Foreskin keratinocyte (primary cell): ENCODE measurements at places on chromosomes 1 and 21.

- peak; percentile 59 for DNase-seq
Observed at GRCh38 chr1:58780836-58781452, 2.9 kb downstream of the JUN start.

DNA sequence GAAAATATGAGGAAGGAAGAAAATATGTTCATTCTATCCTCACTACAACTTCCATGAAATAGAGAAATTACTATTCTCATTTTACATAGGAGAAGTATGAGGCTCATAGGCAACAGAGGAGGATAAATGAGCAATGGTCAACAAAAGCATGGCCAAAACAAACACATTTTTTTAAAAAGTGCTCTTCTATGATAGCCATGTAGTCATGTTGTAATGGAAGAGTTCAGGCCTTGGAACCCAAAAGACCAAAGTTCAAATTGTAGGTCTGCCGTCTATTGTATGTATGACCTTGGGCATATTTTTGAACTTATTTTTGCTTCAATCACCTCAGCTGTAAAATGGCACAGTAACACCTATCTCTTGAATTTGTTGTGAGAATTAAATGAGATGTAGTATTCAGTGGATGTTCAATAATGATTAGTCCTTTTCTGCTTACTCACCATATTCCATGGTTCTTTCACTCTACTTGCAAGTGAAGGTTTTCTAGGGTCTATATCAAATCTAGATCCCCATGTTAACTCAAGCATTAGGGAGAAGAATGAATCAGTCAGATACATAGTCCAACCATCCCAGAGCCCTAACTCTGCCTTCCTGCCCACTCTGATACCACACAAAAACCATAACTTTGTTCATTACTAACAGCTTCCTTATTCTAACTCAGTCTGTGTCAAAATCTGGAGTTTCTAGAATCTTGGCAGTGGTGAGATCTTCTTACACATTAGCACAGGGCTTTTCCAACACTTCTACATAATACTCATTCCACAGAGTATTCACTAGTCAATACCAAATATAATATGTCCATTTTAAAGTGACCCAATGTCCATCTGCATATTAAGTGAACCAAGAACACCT, 353.2 kb downstream of the PLPP3 start:
- DNase-seq: no peak

- no peak for DNase-seq
Observed at GRCh38 chr1:204580862-204581261, 64.7 kb downstream of the MDM4 start.

DNA sequence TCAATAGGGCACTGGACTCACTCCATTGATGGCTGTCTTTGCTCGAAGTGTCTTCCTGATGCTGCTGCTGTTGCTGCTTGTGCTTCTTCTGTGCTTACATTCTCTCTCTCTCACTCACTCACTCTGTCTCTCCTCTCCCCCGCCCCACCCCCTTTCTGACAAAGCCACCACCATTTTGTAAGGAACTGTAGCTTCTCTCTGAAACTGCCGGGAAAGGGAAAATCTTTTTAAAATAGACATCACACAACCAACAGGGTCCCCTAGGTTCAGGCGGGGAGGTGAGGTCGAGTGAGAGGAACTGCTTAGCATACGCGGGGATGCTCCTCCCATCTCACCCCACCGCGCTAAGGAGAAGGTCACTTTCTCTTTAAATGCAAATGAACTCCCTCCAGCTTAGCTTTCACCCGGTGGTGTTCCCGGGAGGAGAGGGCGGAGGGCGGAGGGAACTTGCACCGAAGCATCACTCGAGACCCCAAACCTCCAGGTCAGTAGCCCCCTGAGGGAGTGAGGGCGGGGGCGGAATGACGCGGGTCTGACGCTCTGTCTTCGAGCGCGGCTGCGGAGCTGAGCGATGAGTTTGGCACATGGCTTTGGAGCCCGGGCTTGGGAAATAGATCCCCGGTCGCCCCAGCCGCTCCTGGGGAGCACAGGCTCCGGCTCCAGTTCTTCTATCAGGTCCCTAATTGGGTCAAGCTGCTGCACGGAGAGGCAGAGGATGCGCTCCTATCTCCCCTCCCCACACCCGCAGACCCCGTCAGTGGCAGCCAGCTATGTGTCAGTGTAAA, at the start of gene CCDC28B:
TSS of gene CCDC28B (plus strand) at position 370 of the 785 bp plus-strand sequence. CDS start 1,341 bp downstream, outside the sequence.
- DNase-seq: peak; percentile 54

DNA sequence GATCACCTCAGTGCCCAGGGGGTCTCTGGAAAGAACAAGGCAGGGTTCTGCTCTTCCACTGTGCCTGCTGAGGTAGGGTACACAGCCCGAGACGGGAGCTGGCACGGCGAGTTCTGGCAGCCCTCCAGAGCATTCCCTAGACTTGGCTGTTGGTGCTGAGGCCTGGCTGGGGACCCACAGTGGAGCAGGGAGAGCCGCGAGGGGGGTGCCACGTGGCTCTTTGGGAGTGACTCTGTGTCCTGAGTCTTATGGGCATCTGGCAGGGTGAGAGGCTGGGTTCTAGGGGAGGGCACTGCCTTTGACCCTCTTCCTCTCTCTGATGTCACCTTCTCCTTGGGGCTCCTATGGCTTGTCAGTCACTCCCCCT, 336.4 kb downstream of the CAMTA1 start:
- no peak for DNase-seq

DNA sequence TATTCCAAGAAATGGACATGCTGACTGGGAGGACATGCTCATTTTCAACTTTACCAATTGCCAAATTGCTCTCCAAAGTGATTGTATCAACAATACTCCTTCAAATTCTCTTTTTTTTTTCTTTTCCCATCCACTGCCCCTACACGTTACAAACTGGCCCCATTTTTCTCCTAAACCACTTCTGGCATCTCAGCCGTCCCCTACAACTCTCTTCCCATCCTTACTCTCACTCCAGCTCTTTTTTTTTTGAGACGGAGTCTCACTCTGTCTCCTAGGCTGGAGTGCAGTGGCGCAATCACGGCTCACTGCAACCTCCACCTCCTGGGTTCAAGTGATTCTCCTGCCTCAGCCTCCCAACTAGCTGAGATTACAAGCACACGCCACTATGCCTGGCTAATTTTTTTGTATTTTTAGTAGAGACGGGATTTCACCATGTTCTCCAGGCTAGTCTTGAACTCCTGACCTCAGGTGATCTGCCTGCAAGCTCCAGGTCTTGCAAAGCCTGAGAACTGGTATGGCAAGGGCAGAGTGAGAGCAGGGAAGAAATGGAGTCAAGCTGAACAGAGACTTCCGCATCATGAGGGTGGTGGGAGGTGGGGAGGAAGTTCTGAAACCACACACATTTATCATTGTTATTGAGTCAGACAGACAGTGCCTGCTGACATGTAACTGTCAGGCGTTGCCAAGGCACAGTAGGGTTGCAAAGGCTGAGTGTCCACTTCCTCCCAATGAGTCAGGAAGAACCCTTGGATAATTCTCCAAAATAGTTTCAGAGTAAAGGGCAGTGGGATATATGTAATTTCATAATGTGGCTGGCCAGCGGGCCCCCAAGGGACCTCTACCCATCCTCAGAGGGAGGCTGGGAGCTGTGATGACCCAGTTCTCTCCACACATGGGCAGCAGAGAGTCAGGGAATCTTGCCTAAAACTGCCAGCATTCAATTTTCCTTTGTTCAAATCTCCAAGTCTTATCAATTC, 17.4 kb downstream of the CELA3A start:
- peak; percentile 87 for DNase-seq

GRCh38 chr1:86823386-86823785, 90.5 kb downstream of the SELENOF start:
- no peak for DNase-seq

GRCh38 chr1:56469640-56470371, 109.6 kb downstream of the PLPP3 start:
- peak; percentile 37 for DNase-seq

DNA sequence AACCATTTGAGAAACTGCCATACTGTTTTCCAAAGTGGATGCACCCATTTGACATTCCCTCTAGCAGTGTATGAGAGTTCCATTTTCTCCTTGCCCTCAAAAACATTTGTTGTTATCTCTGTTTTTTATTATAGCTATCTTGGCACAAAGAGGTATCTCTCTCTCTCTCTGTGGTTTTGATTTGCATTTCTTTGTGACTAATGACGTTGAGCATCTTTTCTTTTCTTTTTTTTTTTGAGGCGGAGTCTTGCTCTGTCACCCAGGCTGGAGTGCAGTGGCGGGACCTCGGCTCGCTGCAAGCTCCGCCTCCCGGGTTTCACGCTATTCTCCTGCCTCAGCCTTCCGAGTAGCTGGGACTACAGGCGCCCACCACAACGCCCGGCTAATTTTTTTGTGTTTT, 17.4 kb upstream of the ZMYM6 start:
- no peak for DNase-seq

GRCh38 chr1:5949085-5949760, 43.0 kb downstream of the NPHP4 start:
- no peak for DNase-seq

- no peak for DNase-seq
Observed at GRCh38 chr21:45253180-45253579, 34.5 kb downstream of the POFUT2 start.

- DNase-seq: no peak
Observed at GRCh38 chr1:21072721-21073120, 104.0 kb downstream of the EIF4G3 start.

DNA sequence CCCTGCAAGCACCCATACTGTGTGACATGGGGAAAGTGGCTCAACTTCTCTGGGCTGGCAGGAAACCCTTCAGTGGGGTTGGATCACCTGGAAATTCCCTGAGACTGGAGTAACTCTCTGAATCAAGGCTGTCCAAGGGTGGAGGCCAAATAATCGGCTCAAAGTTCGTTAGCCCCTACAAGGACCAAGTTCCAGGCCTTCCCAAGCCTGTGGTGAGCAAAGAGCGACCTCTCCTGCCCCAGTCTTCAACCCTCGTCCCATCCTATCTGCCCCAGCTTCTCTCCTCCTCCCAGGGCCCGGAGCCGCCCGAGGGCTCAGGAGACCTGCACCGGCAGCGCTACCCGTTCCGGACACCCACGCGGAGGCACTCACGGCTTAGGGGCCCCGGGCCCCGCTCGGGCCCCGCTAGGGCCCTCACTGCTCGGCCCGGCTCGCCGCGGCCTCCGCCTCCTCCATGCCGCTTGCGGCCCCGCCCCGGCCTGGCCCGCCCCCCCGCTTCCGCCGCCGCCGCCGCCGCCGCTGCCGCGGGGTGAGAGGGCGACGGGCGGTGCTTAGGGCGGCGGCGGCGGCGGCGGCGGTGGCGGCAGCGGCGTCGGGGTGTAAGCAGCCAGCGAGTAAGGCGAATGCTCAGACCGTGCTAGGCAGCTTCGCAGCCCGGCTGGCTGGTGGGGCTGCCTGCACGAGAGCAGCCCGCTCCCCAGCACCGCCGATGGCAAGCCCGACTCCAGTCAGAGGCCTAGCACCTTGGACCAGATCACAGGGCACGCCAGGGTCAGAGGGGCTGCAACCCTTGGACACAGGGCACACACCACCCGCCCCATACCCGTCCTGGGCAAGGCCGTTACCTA, at the start of gene POMGNT1:
TSS of gene POMGNT1 (minus strand) at position 471 of the 848 bp plus-strand sequence. CDS start 613 bp downstream, outside the sequence.
- DNase-seq: no peak

DNA sequence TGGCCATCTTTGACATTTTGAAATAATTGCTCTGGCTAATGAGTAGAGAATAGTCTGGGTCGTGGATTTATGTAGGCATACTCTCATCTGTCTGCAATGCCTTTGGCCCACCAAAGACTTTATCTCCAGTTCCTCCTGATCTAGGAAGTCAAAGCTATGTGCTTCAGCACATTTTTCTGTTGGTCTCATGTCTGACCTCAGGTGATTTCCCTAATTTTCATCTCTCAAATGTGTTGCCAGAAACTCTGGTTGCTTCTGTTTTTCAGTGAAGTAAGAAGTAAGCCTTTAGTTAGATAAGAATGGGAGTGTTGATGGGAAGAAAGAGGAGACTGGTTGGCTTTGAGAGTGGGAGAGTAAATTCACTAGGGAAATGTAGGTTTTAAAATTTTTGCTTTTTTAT, 66.4 kb downstream of the GPR88 start:
- DNase-seq: no peak

GRCh38 chr21:33578214-33578613, 10.3 kb downstream of the DONSON start:
- no peak for DNase-seq

GRCh38 chr1:219189021-219189824, 15.5 kb downstream of the LYPLAL1 start:
- DNase-seq: no peak

DNA sequence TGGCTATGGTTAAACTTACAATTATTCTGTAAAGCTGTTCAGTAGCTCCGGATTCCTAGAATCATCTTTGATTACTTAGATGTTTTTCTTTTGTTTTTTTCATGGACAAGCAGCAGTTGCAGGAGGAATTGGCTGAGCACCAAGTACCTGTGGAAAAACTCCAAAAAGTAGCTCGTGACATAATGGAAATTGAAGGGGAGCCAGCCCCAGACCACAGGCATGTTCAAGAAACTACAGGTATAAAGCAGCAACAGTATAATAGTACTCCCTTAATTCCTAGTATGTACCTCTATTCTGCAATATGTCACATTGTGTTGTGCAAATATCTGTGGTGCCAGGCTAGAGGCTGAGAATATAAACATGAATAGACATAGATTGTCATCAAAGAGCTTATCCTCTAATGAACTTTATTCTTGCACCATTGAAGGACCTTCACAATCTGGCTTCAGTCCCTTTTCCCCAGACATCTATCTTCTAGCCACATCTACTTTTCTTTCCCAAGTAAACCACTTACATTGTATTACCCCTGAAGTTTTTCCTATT, 132.3 kb upstream of the BMP8A start:
- no peak for DNase-seq

GRCh38 chr1:199269241-199269640, 630.4 kb downstream of the PTPRC start:
- DNase-seq: no peak

GRCh38 chr1:26391450-26391849, 18.9 kb upstream of the ZNF683 start:
- no peak for DNase-seq

DNA sequence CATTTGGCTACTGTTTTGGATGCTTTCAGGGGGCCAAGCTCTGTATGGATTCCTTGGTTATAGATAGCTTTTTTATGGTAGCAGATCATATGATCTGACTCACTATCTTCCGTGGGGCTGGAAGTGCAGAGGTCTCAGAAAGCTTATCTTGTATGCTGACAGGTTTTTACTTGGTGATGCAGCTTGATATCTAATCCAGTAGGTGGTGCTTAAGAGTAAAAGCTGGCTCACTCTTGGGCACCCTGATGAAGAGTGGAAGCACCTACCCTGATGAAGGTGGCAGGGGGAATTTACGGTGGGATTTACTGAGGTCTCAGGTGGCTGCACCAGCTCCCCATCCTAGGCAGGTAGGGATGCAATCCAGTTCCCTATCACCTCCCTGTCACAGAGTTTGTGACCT, 151.2 kb downstream of the PTBP2 start:
- DNase-seq: no peak
